ENCODE measurements at places on chromosomes 16 and 17.

GRCh38 chr16:88015806-88016140 is 64.5 kb downstream of the BANP start:
- no peak for DNase-seq

- no peak for DNase-seq
Observed at GRCh38 chr16:77555126-77555525, 120.3 kb upstream of the ADAMTS18 start.

DNA sequence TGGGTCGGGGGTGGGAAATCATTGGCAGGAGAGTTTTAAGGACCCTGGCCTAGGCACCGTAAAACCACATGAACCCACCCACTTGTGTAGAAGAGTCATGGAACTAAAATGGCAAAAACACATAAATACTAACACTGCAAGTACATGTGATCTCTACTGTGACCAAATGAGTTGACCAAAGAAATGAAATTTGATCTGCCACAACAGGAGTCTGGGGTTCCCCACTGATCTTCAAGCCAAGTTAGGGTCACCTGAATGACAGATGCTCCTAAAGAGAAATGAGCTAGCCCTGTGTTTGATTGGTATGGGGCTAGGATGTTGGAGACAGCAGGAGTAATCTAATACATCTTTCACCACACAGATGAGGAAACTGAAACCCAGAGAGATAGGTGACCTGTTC is 21.5 kb upstream of the SKAP1 start:
- no peak for DNase-seq

- DNase-seq, result no peak
Observed at GRCh38 chr17:80474231-80474960, 2.0 kb downstream of the NPTX1 start.

GRCh38 chr17:74161503-74161875 is 42.0 kb upstream of the RPL38 start:
- DNase-seq, result no peak

Data from naive B cell (primary cell).